ENCODE measurements at places on chromosomes 13 and 19. TPM values are rescaled to one million over a fixed set of nuclear protein-coding genes. Genes with fewer than 3 reads are reported as not detected.

The STOML3 gene
- not detected for total RNA-seq

The MCOLN1 gene
- 13.1 TPM for total RNA-seq

The ZNF844 gene
- 19.4 TPM for total RNA-seq

The CAPNS1 gene
- total RNA-seq: 77.6 TPM

The SOX1 gene
- total RNA-seq: 15.7 TPM

The SYNE4 gene
- 0.63 TPM for total RNA-seq

The TSKS gene
- total RNA-seq: not detected

The EIF3K gene
- total RNA-seq: 152 TPM

The ZNF729 gene
- total RNA-seq: not detected

The CDADC1 gene
- total RNA-seq: 12.8 TPM

The PCDH17 gene
- total RNA-seq: 58.2 TPM

The ZNF606 gene
- 65.1 TPM for total RNA-seq

The TMIGD2 gene
- 0.31 TPM for total RNA-seq

The FAM216B gene
- 0.94 TPM for total RNA-seq

The ZNF559 gene
- total RNA-seq: 48.8 TPM

The PPFIA3 gene
- 37.6 TPM for total RNA-seq

The TMC4 gene
- 1.3 TPM for total RNA-seq

The ZNF541 gene
- under 0.01 TPM for total RNA-seq

The TSSK6 gene
- 1.3 TPM for total RNA-seq

The CCNE1 gene
- total RNA-seq: 0.63 TPM

The SPC24 gene
- 7.8 TPM for total RNA-seq

The GRIN3B gene
- total RNA-seq: not detected

The ZNF471 gene
- total RNA-seq: 48.5 TPM

The HCN2 gene
- 9.1 TPM for total RNA-seq

The C19orf73 gene
- total RNA-seq: not detected

The MADCAM1 gene
- 0.63 TPM for total RNA-seq

The CEACAM4 gene
- not detected for total RNA-seq

The KLK10 gene
- not detected for total RNA-seq

The ERF gene
- 9.4 TPM for total RNA-seq

The GADD45GIP1 gene
- total RNA-seq: 15.3 TPM

The MAP1S gene
- 41.3 TPM for total RNA-seq

The CEACAM7 gene
- total RNA-seq: not detected

The CLEC17A gene
- total RNA-seq: not detected

The ZIM2 gene
- 7.8 TPM for total RNA-seq

The NKG7 gene
- total RNA-seq: 0.63 TPM

The LIM2 gene
- total RNA-seq: not detected

The WDR62 gene
- total RNA-seq: 3.1 TPM

The NLRP7 gene
- not detected for total RNA-seq

The ZNF543 gene
- total RNA-seq: 43.2 TPM

The PABPC3 gene
- total RNA-seq: 0.31 TPM

The FFAR2 gene
- not detected for total RNA-seq
